ENCODE measurements at places on chromosomes 4 and X.

DNA sequence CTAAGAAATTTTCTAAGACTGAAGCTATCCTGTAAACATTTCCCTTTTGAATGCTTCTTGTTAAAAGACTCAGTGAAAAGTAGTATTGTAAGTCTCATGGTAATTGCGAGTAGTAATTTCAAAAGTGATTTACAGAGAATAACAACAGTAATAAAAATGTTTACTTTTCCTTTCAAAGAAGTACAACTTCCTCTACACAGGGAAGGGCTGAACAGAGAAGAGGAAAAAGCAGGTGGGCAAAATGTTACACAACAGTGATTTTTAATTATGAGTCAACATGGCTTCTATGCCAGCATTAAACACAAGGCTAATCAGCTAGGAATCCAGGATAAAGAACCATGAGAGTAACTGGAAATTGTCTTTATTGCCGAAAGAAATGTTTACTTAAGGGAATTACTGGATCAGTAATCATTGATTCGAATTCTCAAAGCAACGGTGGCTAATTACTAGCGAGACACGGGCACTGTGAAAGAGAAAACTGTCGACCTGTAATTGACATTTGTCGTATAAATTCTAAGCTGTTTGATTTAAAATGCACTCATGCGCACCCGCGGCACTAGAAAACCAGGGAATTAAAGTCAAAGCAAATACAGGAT, 15.4 kb downstream of the UTP3 start:
- no peak for DNase-seq

- no peak for DNase-seq
These were observed 106.9 kb upstream of the ACSL4 start for GRCh38 chrX:109839694-109840567.

- DNase-seq = no peak
These were observed 3.4 kb downstream of the GPKOW start for GRCh38 chrX:49120091-49120490.

DNA sequence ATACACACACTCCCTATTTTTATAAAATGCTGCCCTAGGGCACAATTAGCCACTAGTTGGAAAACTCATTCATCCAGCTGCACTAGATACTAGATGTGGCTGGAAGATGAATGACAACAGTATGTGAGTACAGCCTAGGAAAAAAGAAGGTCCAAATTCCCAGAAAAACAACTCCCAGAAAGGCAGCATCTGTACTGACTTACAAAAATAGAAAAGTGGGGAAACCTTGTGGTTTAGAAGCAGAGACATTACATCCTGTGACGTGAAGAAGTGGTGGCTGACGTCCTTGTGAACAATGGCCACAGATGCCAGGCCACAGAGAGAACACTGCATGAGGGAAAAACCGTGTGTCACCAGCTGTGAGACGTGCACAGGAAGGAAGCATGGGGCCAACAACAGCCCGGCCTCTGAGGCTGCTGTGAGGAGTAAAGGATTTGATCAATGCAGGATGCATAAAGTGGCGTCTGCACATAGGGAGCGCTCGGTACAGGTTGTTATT, 81.2 kb downstream of the SPRY1 start:
- DNase-seq = peak; percentile 19

DNA sequence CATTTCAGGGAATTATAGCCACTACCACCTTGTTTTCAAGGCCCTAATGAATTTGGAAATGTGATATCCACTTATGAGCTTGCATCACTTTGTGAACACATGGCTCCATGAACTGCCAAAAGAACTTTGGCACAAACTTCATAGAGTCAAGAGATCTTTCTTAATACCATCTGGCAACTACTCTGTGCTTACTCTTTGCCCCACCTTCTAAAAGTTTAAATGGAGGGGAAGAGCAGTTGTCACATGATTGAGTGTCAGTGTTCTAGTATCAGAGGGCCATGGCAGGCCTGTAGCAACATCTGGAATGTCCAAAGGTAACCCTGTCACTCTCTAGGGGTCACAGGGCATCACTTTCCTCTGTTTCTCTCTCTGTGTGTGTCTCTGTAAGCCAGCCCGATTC, 2.6 kb upstream of the ADH1B start:
- DNase-seq = no peak

Measured in stimulated activated CD8-positive, alpha-beta memory T cell treated with anti-CD3 and anti-CD28 coated beads, Interleukin-2, amount 100 ng/mL, for 1 hour (primary cell).